Thyroid gland (tissue), 4 donors: ENCODE measurements at places on chromosomes 6 and 20. TPM values are rescaled to one million over a fixed set of nuclear protein-coding genes. Genes with fewer than 3 reads are reported as not detected.

DNA sequence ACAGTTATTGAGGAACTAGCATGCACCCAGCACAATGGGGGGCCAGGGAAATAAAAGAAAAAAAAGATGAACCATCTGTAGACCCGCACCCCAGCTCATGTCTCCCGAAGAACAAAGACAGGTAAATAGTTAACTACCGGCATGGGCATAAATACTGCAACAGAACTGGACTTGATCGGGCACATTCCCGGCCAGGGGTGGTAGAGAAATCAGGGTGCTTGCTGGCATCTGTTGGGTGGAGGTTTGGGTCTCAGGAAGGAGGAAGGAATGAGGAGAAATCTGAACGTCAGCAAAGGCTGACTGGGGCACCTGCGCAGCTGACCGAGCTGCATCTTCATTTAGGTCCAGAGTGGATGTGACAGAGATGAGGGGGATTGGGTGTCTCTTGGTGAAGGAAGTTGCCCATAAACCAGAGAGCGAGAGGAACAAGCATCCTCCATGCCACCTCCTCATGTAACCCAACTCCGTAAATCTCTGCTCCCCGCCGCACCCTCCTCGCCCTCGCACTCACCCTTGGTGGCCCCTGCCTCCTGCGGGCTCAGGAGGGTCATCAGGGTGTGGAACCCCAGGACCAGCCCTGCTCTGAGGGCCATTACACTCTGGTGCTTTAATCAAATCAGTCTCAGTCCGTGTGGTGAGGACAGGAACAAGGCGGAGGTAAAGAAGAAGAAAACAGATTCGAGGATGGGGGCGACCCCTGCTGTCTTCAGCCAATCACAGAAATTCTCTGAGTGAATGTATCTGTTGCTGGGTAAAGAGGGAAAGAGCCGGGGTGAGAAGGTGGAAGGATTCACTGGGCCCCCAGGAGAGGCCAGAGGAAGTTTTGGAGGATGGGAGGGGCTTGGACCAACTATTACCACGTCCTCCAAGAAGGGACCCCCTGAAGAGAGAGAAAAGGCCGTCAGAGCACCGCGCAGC, at the start of gene HLA-DOA:
Gene HLA-DOA (minus strand): TSS at position 648 of the 918 bp plus-strand sequence.
- H3K4me1 ChIP-seq: no peaks in the 10 kb centered on the region
- H3K4me3 ChIP-seq: no peak within 1 kb of the TSS
- H3K27me3 ChIP-seq: peaks cover 3% of the 10 kb centered on the region
- H3K36me3 ChIP-seq: no peaks in the 10 kb centered on the region

The PSORS1C1 gene
- 3.8 TPM for total RNA-seq

DNA sequence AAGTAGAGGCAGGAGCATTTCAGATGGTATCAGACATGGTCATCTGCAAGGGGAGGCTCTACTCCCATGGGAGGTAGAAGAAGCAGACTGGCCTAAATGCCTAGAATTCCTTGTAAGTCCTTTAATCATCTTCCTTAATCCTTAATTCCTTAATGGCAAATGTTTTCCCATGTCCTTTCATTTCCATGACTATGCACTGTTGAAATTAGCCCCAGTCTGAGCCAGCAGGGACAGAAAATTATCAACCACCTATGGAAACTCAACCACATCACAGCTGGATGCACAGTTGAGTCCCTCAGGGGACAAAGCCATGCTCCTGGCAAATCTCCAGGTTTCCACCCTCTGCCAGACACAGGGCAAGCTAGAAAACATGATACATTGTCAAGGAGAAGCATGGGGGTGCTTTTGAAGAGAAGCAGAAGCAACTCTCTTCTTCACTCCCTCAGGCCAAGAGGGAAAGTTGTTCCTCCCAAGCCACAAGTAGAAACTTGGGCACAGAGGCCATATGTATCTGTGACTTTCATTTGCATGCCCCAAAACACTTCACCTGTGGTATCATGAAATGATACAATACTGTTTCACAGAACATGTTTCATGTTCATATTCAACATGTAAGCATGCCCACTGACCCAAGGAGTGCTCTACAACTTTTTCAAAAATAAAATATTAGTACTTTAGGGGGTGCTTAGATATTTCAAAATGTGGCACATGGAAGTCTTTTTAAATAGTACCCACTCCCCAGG, 683.6 kb downstream of the KIF16B start:
- no peak overlapping the region for H3K4me3 ChIP-seq
- H3K4me1 ChIP-seq: peaks cover 22% of the 10 kb centered on the region

GRCh38 chr6:17045581-17046322, 56.1 kb upstream of the STMND1 start:
- DNase-seq: peak; percentile 15
- H3K27me3 ChIP-seq: no peaks in the 10 kb centered on the region
- no peak overlapping the region for H3K27ac ChIP-seq
- no peak overlapping the region for H3K4me3 ChIP-seq
- no peaks in the 10 kb centered on the region for H3K36me3 ChIP-seq
- H3K4me1 ChIP-seq: peaks cover 4% of the 10 kb centered on the region

- DNase-seq: no peak
- H3K36me3 ChIP-seq: no peaks in the 10 kb centered on the region
- no peaks in the 10 kb centered on the region for H3K4me1 ChIP-seq
- no peaks in the 10 kb centered on the region for H3K27me3 ChIP-seq
Observed at GRCh38 chr6:131960371-131961133, 9.4 kb upstream of the CCN2 start.

The PGC gene
- total RNA-seq: not detected

DNA sequence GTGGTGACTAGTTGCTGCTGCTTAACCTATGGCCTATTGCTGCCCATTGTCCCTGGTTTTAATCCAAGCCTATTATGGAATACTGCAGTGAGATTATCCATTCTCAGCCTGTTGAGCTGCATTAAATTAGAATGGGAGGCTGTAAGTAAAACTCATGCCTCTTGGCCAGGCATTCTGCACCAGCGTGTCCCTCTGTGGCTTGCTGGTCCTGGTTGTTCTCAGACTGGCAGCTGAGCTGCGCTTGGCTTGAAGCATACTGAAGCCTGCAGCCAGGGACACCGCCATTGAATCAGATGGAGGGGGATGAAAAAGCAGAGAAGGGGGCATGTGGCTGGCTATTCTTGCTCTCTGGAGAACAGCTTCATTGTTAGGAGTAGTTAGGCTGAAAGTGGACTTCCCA, 15.6 kb downstream of the LRRN4 start:
- no peak overlapping the region for H3K27ac ChIP-seq
- no peaks in the 10 kb centered on the region for H3K27me3 ChIP-seq
- H3K4me3 ChIP-seq: no peak overlapping the region

The ADGRF1 gene
- 16.9 TPM for total RNA-seq

The KCNK17 gene
- 2.7 TPM for total RNA-seq

DNA sequence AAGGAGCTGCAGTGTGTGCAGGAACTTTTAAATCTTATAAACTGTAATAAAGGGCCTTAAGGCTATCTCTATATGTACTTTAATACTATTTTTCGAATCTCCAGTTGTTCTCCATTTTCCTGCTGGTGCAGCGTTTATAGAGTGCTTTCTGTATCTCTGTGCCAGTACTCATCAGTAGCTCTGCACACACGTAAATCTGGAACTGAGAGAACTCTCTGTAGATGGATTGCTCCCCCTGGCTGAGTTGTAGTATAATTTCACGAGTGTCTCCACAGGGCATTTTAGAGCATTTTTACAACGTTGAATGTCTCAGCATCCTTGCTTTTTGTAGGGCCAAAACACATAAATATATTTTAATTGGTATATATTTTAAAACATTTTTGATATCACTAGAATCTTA, 256.5 kb downstream of the TRDN start:
- H3K4me1 ChIP-seq: no peaks in the 10 kb centered on the region
- no peak overlapping the region for H3K27ac ChIP-seq
- H3K27me3 ChIP-seq: no peaks in the 10 kb centered on the region

GRCh38 chr6:63790334-63790733, 154.7 kb downstream of the PHF3 start:
- no peaks in the 10 kb centered on the region for H3K36me3 ChIP-seq
- no peaks in the 10 kb centered on the region for H3K27me3 ChIP-seq
- no peaks in the 10 kb centered on the region for H3K4me1 ChIP-seq
- H3K4me3 ChIP-seq: no peak overlapping the region
- DNase-seq: no peak

The C20orf96 gene
- total RNA-seq: 9.5 TPM

The NR2E1 gene
- total RNA-seq: not detected

- H3K27ac ChIP-seq: no peak overlapping the region
- no peak for DNase-seq
- H3K27me3 ChIP-seq: no peaks in the 10 kb centered on the region
Observed at GRCh38 chr20:49028684-49029083, 17.4 kb upstream of the CSE1L start.

DNA sequence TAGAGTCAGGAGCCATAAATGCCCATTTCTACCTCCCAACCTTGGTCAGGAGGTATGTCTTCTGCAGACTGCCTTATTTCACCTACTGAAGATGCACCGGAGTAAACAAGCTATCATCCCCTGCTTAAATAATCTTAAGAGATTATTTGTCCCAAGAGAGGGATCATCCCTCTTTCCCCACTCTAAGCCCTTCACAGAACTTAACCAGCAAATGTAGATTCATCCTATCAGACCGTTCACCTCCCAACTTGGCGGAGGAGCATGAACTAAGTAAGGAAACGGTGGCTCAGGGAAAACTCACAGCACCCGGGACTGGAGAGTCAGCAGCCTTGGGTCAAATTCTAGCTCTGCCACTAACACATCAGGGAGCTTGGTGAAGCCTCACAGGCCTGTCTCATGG, 115.3 kb downstream of the TRERF1 start:
- H3K27ac ChIP-seq: no peak overlapping the region
- no peaks in the 10 kb centered on the region for H3K27me3 ChIP-seq
- H3K4me1 ChIP-seq: no peaks in the 10 kb centered on the region
- DNase-seq: no peak
- no peak overlapping the region for H3K4me3 ChIP-seq

- no peak overlapping the region for H3K4me3 ChIP-seq
- peaks cover 23% of the 10 kb centered on the region for H3K36me3 ChIP-seq
- H3K27me3 ChIP-seq: no peaks in the 10 kb centered on the region
Observed at GRCh38 chr20:5544175-5544574, 206.0 kb upstream of the SHLD1 start.

The CST4 gene
- not detected for total RNA-seq

The SLC44A4 gene
- 16.2 TPM for total RNA-seq
